Stimulated activated CD4-positive, alpha-beta T cell treated with anti-CD3 and anti-CD28 coated beads, Interleukin-15, amount 100 ng/mL, for 1 hour (primary cell): ENCODE measurements at places on chromosomes 13 and 19.

GRCh38 chr13:43003729-43004128, 11.7 kb upstream of the EPSTI1 start:
- no peak for DNase-seq

- peak; percentile 25 for DNase-seq
These were observed at the start of gene SYT5 for GRCh38 chr19:55179606-55180484. Gene SYT5 (minus strand): TSS chr19:55180289. CDS start chr19:55179041, 1,248 bp downstream.

GRCh38 chr13:109727251-109727650, 59.1 kb downstream of the IRS2 start:
- DNase-seq, result no peak

- DNase-seq, result no peak
These were observed 201.4 kb downstream of the OXGR1 start for GRCh38 chr13:96792736-96793403.

GRCh38 chr13:24632382-24633121, 47.7 kb upstream of the ATP12A start:
- no peak for DNase-seq

GRCh38 chr13:46983881-46984280, 87.0 kb upstream of the HTR2A start:
- no peak for DNase-seq

GRCh38 chr19:7494416-7495098, 5.7 kb upstream of the PEX11G start:
- no peak for DNase-seq

- DNase-seq, result no peak
These were observed 791 bp downstream of the TMED1 start for GRCh38 chr19:10835089-10835753.

DNA sequence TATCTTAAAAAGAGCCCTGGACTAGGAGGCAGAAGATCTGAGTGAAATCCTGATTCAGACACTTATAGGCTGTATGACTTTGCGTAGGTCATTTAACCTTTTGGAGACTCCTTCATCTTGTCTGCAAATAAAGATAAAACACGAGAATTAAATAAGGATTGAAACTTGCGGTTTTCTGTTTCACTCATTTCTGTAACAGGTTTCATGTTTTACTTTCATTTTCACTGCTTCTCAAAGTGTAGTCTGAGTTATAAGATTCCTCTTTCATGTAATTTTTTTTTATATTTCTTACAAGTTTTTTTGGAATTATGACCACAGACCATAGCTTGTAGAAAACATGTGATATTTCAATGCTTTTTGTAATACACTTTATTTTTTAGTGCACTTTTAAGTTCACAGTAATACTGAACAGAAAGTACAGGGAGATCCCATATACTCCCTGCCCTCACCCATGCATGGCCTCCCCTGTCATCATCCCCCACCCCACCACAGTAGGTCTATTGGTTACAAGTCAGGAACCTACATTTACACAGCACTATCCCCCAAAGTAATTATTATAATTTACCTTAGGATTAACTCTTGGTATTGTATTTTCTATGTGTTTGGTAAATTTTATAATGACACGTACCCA, 174.6 kb downstream of the ITGBL1 start:
- no peak for DNase-seq

DNA sequence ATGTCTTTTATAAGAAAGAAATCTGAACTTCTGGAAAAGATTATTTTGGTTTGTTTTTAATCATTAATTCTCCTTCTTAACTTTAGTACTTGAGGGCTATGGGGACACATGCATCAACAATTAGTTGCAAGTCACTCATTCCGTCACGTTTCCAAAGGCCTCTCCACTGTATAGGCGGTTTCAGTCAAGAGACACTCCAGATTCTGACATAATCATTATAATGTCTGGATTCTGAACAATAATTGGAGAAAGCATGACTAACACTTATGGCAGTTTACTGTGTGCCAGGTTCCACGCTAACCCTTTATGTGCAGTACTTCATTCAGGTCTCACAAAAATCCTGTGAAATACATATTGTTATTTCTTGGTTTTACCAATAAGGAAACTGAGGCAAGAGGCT, 71.9 kb downstream of the TNFRSF19 start:
- no peak for DNase-seq

- no peak for DNase-seq
These were observed 7.9 kb downstream of the INTS6 start for GRCh38 chr13:51444922-51445321.

GRCh38 chr19:44585371-44586133, 27.8 kb upstream of the IGSF23 start:
- DNase-seq, result no peak

GRCh38 chr19:55549500-55550320, 4.4 kb upstream of the SBK3 start:
- DNase-seq, result no peak

GRCh38 chr13:114054264-114054663, 78.2 kb downstream of the RASA3 start:
- DNase-seq, result no peak

GRCh38 chr19:28847468-28847867, 365.5 kb downstream of the UQCRFS1 start:
- no peak for DNase-seq

DNA sequence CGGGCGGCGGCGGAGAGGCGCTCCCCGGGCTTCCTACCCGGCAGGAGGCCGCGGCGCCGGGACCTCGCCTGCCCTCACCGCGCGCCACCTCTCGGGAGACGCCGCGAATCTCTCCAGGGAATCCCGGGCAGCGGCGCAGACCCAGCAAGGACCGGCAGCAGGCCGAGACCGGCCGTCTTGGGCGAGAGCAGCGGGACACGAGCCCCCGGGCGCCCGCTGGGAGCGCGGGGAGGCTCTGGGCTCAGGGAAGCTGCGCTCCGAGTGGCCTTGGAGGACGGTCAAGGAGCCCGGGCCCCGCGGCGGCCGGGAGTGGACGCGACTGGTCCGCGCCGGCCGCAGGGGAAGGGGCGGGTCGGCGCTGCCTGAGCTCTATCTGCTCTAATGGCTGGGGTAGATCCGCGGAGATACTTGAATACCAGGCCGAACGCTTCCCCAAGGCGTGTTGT, 14.7 kb downstream of the CDX2 start:
- no peak for DNase-seq

DNA sequence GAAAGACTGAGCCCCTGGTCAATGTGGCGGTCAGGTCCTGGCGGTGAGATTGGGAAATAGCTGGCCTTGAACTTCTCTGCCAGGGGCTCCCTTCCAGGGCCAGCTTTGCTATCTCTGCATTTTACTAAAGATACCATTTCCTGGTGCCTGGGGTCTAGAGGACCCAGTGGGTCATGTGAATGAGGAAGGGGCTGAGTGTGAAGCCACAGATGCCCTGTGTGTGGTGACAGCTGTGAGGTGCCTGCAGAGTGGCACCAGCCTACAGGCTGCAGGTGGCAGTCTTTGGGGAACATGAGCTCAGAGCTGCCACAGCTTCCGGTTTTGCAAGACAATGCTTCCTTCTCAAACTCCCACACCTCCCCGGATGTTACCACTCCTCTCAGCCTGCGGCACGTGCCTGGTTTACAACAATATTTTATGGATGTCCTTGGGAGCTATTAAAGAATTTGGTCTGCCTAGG, 5.2 kb upstream of the MLNR start:
- DNase-seq, result no peak

DNA sequence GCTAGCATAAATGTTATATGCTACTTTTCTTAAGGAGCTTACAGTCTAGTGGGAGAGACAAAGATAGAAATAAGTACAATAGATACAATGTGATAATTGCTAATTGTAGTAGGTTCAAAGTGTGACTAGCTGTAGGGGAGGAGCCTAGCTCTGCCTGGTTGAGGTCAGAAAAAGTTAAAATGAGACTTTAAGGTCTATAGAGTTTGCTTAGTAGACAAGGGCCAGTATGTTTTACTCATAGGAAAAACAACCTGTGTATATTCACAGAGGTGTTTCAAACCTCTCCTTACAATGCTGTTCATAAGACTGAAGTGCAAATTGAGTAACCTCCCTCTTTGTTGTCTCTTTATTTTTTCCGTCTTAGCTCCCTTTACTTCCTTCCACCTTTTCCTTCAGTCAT, 56.1 kb downstream of the PDS5B start:
- DNase-seq, result no peak

DNA sequence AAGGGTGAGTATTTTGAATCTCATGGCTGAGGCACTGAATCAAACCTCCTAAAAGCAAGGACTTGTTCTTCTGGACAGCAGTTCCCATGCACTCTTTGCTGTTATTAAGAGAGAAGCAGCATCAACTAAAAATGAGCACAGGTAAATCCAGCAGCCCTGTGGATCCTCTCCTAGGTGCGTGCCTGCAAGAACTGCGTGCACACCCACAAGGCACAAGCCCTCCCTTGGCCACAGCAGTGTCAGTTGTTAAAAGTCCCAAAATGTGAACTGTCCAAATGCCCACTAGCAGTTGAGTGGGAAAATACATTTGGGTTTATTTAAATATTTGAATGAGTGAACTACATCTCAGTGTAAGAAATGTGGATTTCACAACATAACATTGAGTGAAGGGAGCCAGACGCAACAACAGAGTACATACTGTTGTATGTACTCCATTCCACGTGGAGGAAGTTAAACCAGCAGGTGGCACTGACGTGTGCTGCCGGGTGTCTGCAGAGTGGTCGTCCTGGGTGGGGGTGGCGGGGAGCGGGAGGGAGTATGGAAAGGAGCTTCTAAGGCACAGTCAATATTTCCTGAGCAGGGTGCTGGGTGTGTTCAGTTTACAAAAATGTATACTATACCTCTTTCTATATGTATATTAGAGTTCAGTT, 266.4 kb downstream of the NALCN start:
- no peak for DNase-seq

GRCh38 chr19:33390101-33390907, 16.8 kb downstream of the CEBPG start:
- no peak for DNase-seq

DNA sequence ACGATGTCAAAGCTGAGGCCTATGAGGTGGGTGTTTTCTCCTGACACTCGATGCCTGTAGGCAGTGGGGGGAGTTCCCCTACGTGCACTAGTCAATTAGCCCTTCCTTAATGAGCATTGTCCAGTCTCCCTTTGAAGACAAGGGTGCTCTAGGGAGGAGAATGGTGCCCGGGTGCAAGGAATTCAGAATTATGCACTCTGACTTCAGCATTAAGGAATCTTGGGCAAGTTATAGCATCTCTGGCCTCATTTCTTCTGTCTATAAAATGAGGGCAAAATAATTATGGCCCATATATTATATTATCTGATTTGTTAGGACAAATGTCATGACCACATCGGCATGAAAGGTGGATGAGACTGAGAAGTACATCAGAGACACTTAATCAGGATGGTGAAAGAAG, 82.1 kb upstream of the SLC7A1 start:
- DNase-seq, result no peak

- DNase-seq, result no peak
These were observed 1.1 kb downstream of the SHISA2 start for GRCh38 chr13:26050568-26051230.

- no peak for DNase-seq
These were observed 14.6 kb downstream of the AKAP8L start for GRCh38 chr19:15404097-15404779.

- DNase-seq, result no peak
These were observed 297.1 kb downstream of the COG6 start for GRCh38 chr13:39952249-39953233.

DNA sequence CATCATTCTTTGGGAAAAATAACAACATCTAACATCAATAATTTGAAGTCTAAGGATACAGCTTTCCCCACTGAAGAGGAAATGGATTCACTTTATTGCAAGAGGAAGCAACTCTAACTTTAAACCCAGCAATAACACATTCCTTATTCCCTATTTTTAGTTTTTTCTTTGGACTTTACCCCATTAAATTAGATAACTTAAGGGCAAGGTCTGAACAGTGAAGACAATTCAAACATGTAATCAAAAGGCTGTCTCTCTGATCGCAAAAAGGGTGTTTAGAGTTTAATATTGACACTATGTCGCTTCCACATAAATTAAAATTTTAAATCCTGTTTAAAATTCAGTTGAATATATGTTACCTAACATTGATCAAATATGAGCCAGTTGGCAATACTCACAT, 10.1 kb downstream of the EDNRB start:
- no peak for DNase-seq

GRCh38 chr19:33206261-33207039, 12.3 kb downstream of the LRP3 start:
- no peak for DNase-seq

- no peak for DNase-seq
These were observed 1.9 kb downstream of the LDLR start for GRCh38 chr19:11090997-11091702.

GRCh38 chr19:5397804-5398692, 57.2 kb upstream of the ZNRF4 start:
- DNase-seq, result no peak

DNA sequence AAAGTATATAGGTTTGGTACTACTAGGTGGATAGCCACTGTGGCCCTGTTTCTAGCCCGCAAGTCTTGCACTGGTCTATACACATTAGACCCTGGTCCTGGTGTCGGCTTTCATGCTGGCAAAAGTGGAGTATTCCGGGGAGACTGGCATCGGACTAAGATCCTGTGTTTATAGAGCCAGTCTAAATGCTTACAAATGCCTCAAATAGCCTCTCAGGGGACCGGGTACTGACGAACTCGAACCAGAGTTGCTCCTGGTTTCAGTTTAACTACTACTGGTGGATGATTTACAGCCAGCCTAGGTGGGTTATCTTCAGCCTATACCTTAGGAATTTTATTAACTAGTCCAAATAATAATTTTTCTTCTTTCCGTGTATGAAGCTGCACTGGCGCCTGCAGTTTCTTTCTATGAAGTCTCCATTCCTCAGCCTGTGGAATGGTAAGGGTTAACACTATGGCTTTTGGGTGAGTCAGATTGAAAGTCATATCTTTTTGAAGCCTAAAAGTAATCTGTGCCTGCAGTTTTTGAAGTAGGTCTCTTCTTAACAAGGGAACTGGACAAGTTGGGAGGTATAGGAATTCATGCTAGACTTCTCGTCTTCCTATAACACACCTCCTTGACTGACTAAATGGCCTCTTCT, 51.3 kb downstream of the OR10H4 start:
- DNase-seq, result no peak

DNA sequence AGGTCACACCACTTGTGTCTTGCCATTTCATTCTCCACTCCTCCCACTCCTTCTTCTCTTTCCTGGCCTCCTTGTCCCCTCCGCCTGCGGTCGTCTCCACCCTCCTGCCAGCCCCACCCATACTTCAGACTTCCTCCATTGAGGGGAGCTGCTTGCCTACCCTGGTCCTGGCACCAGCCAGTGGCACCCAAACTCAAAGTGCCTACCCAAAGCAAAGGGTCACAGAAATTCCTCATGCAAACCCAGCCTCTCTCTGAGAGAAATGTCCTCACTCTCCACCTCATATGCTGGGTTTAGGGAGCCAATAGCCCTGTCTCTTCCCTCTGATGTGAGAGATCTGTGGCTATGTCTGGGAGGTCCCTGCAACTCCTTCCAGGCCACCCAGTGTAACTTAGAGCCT, 109.6 kb downstream of the TEX26 start:
- DNase-seq, result no peak

GRCh38 chr13:20923272-20923671, 20.7 kb upstream of the XPO4 start:
- DNase-seq, result no peak

- DNase-seq, result no peak
These were observed 260.0 kb downstream of the FGF14 start for GRCh38 chr13:102141625-102142472.

GRCh38 chr19:23867895-23868294, 46.8 kb upstream of the ZNF726 start:
- no peak for DNase-seq
